ENCODE measurements at places on chromosomes 13 and 19.

DNA sequence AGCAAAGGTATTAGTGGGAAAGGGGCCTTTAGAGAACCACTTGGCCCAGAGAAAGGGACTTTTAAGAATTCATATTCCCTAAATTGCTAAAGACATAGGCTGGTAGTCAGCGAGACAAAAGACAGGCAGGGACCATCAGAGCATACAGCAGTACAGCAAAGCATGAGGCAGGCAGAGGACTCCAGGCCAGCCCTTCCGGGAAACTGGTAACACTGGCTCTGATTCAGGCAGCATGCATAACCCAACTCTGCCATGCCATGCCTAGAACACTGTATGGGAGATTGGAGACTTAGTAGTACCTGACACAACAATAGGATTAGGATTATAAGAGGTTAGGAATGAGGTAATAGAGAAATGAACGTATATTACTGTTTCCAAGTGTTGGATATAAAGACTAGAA lies 34.9 kb downstream of the CAB39L start:
- no peak for ATAC-seq

DNA sequence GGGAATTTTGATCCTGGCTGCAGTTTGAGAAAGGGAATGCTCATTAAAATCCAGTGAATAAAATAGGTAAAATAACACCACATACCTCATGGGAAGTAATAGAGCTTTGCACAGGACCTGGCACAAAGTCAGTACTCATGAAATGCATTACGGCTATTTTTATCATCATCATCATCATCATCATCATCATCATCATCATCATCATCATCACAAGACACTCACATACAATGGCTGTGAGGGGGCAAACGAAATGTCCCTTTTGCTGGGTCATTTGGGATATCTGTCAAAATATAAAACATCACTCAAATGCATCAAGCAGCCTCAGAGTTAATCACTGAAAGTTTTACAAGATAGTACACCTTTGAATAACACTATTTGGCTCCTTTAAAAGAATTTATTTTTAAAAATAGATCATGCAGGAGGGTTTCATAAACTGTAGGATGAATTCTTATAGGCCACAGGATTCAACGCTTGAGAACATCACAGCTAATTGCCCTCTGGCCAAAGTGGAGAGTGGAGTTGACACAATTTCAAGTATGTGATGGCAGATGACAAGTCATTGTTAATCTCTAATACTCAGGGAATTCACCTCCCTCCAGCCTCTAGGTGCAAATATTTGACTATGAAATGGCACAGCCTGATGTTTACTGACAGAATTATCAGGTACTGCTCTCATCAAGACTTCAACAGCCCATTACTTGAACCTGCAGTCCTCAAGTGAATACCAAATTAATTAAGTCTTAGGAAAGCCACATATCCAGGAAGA lies 14.2 kb upstream of the ZNF599 start:
- ATAC-seq, result no peak

DNA sequence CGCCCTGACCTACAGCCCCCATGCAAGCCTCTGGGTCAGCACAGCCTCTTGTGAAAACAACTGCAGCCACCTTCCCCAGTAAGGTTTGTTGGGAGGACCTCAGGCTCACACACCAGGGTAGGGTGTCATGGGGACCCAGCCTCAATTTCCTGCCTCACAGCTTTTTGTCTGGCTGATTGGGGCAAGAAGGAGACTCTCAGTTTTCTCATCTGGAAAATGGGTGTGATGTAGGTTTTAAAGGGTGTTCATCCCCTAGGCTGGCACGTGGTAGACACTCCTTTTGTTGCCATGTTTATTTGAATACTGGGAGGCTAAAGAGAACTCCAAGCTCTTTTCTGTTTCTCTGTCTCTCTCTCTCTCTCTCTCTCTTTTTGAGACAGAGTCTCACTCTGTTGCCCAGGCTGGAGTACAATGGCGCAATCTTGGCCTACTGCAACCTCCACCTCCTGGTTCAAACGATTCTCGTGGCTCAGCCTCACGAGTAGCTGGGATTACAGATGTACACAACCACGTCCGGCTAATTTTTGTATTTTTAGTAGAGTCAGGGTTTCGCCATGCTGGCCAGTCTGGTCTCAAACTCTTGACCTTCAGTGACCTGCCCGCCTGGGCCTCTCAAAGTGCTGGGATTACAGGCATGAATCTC lies 18.2 kb upstream of the PLAUR start:
- no peak for ATAC-seq

DNA sequence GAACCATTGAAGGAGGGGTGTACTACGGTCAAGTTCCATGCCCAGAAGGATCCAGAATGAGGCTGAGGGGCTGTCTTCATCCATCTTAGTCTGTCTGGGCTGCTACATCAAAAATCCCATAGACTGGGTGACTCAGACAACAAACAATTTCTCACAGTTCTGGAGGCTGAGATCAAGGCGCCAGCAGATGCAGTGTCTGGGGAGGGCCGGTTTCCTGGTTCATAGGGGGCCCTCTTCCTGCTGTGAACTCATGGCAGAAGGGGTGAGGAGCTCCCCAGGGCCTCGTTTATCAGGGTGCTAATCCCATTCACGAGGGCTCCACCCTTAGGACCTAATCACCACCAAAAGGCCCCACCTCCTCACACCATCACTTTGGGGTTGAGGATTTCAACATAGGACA lies 14.7 kb upstream of the KCTD15 start:
- no peak for ATAC-seq

- ATAC-seq, result no peak
These were observed 17.5 kb downstream of the MIPEP start for GRCh38 chr13:23871616-23872220.

- no peak for ATAC-seq
These were observed 329.0 kb downstream of the OLFM4 start for GRCh38 chr13:53357582-53357981.

DNA sequence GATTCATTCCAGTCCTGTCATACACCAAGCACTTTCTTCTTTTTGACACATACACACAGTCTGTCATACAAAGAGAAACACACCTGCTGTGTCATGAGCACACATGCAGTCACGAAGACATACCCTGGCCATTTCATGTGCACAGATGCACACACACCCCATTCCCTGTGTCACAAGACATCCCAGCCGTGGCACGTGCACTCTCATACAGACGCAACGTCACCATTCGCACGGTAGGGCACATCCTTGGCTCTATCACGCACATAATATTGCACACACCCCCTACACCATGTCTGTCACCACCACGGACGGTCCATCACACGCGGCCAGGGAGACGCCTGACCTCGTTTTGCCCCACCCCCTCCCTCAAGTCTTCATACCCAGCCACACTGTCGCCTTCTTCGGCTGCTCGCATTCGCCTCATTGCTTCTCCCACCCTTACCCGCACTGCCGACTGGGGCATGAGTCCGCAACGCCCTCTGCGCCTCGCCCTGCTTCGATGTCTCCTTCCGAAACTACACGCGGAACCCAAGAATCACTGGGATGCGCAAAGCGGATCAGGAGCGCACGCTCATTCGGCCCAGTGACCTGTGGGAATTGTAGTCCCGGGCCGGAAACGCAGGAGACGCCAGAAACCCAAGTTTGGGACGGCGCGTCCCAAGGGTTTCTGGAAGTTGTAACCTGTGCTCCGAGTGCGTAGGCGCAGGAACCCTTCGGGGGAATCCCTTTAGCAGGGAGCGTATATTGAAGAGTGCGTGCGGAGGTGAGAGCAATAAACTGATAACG lies 6.8 kb upstream of the ZNF283 start:
- ATAC-seq, result peak; percentile 64

DNA sequence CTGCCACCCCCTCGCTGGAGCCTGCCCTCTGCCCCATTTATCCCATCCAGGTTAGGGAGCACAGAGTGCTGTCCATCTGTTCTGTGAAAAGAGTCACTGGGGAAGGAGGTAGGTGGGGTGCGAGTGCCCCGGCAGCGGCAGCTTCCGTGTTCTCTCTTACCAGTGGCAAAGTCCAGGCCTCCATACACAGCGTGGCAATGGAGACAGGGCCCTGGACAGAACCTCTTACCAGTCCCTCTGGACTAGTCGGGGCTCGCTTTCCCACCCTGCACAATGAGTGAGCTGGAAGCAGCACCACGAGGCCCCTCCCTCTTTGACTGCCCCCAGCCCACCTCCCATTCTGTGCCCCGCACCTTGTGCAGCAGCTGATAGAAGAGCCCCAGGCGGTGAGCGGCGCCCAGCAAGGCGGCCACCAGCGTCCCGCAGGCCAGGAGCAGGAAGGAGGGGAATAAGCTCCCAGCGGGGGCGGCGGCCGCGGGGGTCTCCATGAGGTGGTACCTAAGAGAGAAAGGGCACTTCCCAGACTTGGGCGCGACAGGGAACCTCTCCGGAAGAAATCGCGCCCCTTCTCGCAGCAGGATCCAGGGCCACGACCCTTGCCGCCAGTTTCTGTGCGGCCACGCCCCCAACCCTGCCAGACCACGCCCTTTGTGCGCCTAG lies 17.5 kb downstream of the SYDE1 start:
- ATAC-seq, result no peak

GRCh38 chr19:17654993-17655392 lies 33.2 kb downstream of the UNC13A start:
- no peak for ATAC-seq

DNA sequence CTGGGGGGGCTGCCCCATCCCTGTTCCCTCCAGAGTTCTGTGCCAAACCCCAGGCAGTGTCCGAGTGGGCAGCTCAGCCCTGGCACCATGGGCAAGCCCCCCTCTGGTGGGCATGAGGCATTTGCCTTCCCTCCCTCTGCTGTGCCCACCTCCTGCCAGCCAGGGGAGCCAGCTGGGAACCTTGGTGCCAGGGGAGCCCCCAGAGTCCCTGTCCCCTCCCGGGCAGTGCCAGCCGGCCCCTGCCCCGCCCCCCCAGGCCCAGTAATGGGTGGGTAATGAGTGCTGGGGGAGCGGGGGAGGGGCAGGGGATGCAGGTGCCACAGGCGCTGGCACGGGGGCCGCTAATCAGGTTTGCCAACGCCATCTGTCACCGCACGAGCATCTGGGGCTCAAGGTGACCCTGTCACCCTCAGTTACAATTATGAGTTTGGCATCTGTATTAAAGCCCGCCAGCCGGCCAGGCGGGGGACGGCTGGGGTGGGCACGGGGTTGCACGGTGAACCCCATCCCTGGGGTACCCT lies 5.9 kb downstream of the DAND5 start:
- no peak for ATAC-seq

DNA sequence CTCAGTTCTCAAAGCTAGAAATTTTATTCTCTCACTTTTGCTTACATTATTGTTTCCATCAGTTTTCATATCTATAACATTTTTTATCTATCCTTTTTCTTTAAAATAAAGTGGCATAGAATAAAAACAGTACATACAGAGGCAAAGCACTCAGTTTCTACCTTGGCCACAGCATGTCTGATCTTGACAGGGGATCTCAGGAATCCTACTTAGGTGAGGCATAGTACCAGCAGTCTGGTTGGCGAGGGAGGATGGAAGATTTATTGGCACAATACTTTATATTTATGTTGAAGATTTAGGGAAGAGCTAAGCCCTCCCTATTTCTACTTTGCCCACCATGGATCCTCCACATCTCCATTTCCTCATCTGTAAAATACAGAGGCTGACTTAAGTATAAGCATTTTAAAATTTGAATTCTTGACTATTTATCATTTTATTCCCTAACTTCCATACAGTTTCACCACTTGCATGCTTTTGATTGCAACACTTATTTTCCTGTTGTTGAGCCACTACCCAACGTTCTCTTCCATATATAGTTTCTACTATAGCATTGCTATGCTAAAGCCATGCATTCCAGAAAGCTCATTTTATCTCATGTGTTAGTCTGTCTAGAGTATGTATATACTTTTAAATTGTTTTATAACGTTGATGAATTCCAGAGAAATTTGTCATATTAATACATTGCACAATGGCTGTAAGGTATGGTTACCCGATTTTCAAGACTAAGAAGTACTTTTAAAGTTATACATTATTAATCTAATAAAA lies 506.7 kb downstream of the KCTD12 start:
- ATAC-seq, result no peak

- no peak for ATAC-seq
These were observed 56.4 kb upstream of the TPM4 start for GRCh38 chr19:16019691-16020448.

DNA sequence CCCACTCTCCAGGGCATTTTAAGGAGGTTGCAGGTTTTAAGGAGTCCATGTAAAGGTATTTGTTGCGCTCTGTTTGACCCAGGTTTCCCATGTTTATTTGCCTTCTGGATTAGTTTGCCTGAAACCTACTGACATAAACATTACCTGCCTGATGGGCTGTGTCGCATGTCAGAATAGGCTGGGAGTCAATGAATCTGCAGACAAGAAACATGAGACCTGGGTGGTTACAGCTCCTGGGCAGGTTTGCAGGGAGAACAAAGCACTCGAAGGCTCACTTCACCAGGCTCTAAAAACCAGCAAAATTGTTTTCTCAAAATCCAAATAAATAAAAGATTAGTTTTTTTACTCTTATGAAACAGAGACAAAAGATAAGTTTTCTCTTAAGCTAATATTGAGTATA lies 114.4 kb upstream of the SERTM1 start:
- no peak for ATAC-seq

- no peak for ATAC-seq
These were observed 89.6 kb downstream of the LMO7 start for GRCh38 chr13:75725736-75726135.

- ATAC-seq, result no peak
These were observed 199.7 kb downstream of the IRS2 start for GRCh38 chr13:109586509-109587346.

GRCh38 chr13:20353973-20354372 lies 121.9 kb upstream of the GJB6 start:
- ATAC-seq, result no peak

DNA sequence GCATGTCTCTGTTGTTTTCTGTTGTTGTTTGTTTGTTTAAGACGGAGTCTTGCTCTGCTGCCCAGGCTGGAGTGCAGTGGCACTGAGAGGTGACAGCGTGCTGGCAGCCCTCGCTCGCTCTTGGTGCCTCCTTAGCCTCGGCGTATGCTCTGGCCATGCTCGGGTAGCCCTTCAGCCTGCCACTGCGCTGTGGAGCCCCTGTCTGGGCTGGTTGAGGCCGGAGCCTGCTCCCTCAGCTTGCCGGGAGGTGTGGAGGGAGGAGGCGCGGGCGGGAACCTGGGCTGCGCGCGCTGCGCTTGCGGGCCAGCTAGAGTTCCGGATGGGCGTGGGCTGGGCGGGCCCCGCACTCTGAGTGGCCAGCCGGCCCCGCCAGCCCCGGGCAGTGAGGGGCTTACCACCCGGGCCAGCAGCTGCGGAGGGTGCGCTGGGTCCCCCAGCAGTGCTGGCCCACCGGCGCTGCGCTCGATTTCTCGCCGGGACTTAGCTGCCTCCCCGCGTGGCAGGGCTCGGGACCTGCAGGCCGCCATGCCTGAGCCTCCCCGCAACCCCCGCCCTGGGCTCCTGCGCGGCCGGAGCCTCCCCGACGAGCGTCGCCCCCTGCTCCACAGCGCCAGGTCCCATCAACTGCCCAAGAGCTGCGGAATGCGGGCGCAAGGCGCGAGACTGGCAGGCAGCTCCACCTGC lies 6.6 kb upstream of the ZNF329 start:
- ATAC-seq, result no peak
